Stimulated activated CD8-positive, alpha-beta memory T cell treated with anti-CD3 and anti-CD28 coated beads, Interleukin-7, amount 100 ng/mL, for 48 hours (primary cell): ENCODE measurements at places on chromosomes 6 and 20.

DNA sequence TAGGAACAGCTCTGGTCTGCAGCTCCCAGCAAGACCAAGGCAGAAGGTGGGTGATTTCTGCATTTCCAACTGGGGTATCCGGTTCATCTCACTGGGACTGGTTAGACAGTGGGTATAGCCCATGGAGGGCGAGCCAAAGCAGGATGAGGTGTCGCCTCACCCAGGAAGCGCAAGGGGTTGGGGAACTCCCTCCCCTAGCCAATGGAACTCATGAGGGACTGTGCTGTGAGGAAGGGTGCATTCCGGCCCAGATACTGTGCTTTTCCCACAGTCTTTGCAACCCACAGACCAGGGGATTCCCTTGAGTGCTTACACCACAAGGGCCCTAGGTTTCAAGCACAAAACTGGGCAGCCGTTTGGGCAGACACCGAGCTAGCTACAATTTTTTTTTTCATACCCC is 21.8 kb downstream of the HDDC2 start:
- DNase-seq: no peak

GRCh38 chr6:71139249-71139648 is 149.4 kb upstream of the OGFRL1 start:
- no peak for DNase-seq

DNA sequence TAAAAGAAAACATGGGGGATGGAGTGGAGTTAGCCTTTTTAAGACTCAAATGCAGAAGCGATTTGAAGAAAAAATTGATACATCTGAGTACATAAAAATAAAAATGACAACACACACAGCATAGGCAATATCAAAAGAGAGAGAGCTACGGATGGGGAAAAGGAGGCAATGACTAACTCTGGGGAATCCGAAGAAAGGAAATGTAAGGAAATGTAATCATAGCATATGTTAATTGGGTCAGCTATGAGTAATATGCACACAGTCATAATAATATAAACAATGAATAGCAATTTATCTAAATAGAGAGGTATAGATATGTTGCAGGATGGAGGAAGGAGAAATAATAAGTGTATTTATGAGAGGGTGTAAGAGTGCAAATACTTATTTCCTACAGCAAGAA is 83.4 kb downstream of the NOL4L start:
- DNase-seq: no peak

DNA sequence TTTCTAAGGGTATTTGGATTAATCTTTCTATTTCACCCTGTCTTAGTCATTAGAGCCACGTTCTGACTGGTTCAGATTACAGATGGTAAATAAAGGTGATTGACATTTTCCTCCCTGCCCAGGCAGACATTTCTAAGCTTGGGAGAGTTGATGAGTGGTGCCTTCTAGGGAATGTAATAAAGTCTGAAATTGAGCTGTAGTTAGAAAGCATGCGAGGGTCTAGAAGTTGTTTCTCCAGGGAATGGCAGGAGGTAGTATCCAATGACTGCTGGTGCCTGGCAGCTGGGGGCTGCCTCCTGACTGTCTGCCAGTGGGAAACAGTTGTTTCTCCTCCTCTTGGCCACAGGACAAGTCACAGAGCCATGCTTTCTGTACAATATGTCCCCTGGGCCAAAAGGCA is 14.6 kb downstream of the EDN3 start:
- DNase-seq: no peak

GRCh38 chr20:16459019-16459700 is 114.1 kb downstream of the KIF16B start:
- DNase-seq: no peak

DNA sequence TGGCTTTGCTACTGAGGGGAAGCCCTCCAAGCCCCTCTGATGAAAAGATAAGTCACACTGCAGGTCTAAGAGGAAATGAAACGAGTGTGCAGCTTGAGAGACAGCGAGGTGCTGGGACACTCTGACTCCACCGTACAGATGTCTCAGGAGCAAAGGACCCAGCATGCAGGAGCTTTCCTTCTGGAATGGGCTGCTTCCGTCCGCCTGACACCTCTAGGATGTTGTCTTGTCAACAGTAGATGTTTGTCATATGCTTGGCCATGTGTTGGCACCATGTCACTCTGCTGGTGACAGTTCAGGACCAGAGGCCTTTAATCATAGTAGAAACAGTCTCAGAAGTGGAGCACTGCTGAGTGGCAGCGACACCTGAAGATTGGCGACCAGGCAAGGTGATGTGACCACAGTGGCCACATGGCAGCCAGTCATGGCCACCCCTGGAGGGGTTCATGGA is 46.7 kb downstream of the SLC24A3 start:
- DNase-seq: no peak

GRCh38 chr6:98843271-98844243 is 9.2 kb downstream of the POU3F2 start:
- DNase-seq: no peak

GRCh38 chr6:92109956-92110355 is 1309.4 kb downstream of the EPHA7 start:
- DNase-seq: no peak

- DNase-seq: peak; percentile 85
These were observed 3.1 kb downstream of the PLAGL2 start for GRCh38 chr20:32204205-32205109.

GRCh38 chr6:143159001-143159400 is 98.3 kb downstream of the AIG1 start:
- no peak for DNase-seq

GRCh38 chr20:4332121-4332860 is 316.9 kb upstream of the RNF24 start:
- DNase-seq: no peak

DNA sequence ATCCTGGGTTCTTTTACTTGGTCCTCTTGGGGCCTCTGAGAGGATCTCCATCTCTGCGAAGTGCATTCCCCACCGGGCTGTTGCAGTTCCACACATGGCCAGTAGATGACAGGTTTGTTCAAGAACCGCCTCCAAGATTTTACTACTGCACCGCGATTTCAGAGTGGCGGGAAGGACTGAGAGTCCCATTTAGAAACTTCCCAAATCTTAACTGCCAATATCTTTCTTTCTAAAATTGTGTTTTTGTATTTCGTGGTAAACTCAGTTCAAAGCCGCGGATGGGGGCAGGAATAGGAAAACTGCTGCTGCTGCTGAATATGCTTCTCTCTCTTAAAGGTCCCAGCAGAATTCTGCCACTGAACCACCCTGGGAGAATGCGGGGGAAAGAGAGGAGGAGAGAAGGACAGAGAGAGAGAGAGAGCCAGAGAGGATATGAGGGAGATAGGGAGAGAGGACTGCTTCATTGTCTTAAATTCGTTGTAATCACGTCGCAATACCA is 8.6 kb upstream of the BTNL2 start:
- peak; percentile 35 for DNase-seq

DNA sequence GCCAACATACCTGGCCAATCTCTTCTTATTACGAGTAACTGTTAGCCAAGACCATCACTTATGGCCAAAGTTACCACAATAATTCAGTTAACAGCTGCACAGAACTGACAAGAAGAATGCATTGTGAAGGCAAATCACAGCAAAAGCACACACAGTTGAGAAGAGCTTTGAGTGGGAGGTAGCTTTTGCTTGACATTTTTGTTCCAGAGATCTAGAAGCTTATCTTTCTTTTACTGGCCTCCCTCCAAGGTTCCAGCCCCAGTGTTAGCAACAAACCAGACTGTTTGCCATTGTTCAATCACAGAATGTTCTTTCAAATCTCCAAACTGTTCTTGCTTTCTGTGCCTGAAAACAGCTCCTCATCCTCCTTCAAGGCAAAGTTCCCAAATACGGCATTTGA is 35.9 kb upstream of the IRAK1BP1 start:
- DNase-seq: no peak

DNA sequence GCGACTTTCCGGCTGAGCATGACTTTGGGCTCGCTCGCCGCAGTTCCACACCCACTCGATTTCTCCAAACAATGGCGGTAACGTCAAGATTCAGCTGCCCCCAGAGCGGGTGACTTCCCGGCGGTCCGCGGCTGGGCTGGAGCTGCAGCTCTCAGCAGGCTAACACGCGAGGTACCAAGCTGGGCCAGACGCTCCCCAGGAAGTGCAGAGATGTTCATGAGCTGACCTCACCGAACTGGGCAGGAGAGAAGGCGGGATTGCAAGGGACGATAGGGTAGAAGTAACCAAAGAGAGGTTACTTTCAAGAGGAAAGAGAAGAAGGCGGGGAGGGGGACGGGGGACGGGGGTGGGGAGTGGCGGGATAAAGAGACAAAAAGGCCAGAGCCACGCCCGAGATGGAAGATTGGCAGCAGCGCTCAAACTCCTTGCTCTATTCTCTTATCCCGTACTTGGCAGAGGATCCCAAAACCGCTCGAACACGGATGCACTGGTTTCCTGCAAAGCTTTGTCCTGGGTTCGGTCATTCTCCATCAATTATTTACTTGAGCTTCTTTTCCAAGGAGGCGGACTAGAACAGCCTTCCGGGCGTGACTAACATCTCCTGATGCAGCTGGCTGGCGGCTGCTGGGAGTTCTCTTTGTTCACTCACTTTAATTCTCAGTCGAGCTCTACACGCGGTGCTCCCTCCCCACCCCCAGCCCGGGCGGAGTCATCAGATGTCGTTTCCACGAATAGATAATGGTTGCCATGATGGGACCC is at the start of gene MTCL3:
TSS of gene MTCL3 (minus strand) at position 626 of the 759 bp plus-strand sequence.
- DNase-seq: peak; percentile 35

DNA sequence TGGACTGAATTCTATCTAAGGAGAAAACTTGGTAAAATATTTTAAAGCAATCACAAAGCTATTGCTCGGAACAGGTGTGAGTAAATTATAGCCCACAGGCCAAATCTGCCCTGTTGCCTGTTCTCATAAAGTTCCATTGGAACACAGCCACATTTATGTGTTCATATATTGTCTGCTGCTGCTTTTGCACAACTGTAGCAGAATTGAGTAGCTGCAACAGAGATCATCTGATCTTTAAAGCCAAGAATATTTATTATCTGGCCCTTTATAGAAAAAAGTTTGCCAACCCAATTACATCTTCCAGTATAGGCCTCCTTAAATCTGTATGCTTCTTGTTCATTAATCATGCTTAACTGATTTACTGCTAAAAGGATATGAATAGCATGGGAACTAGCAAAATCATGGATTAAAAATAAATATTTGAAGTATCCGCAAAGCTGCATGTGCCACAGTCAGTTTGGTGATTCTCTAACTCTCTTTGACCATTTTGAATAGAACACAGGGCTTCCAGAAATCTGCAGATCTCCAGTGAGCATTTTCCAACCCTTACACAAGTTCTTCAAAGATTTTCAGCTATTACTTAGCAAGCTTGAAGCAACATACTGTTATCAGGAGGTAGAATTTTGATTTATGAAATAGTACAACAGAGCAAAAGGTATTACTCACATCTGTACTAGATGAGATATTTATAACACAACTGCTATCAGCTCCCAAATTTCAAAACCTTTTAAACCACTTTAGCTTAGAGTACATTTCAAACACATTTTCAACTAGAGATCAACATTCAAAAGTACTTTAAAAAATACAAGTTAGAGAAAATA is 312.6 kb upstream of the ID4 start:
- DNase-seq: no peak

- DNase-seq: no peak
These were observed 473.6 kb downstream of the EPHA7 start for GRCh38 chr6:92945799-92946198.

DNA sequence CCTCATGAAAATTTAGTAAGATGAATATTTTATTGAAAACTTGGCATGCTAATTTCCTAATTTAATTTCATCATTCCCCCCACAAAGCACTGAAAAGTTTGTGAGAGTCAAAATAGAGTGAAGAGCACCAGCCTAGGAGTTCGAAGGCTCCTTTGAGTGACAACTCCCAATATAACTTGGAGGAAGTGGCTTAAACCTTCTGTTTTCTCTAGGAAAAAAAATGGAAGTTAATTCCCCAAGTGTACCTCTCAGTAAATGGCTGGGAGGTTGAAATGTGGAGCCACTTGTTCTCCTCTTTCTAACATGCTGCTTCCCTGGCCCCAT is 107.3 kb downstream of the MAP3K7 start:
- DNase-seq: no peak

GRCh38 chr6:167047554-167047953 is 48.4 kb downstream of the CEP43 start:
- peak; percentile 30 for DNase-seq

DNA sequence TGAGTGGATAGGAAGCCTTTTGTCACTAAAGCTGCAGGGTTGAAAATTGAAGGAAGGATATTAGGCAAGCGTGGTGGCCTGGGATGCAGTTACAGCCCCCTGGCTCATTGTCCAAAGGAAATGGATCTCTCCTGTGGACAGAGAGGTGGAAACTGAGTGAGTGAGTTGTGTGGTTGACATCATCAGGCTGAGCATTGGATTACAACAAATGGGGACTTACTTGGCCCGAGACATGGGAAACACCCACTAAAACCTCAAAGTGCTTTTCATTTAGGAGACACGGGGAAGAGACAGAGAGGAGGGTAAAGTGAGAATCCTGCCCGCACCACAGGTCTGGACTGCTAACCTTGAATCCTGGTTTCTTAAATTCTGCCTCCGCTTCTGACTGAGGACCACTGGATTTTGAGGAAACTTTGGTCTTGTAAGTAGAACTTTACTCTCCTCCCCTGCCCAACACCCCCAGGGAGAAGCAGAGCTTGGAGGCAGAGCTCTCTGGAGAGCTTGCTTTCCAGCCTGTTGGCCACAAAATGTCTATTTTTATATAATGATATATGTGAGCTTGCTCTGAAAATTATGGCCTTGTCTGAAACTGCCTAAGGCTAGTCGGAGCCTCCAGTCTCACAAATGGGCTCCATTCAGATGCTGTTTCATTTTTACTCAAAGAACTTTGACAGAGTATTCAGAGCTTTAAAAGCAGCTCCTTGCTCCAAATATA is at the start of gene PKIG:
TSS of gene PKIG (plus strand) at position 269 of the 715 bp plus-strand sequence. CDS start 31,978 bp downstream, outside the sequence.
- no peak for DNase-seq

DNA sequence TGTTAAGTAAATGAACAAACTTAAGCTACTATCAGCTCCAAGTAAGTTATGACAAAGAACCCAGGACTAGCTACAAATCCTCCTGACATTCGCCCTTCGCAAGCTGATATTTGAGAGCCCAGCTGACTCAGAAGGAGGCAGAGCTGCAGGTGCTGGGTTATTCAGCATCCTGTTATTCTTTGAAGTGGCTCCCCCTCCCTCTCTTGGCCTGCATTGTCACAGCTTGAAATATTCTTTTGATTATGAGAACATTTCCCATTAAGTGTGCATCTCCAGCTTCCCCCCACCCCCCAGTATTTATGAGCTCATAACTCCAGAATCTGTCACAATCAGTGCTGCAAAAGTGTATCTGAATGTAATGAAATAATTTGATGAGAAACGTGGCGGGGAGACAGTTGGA is 78.8 kb upstream of the RALY start:
- peak; percentile 17 for DNase-seq

DNA sequence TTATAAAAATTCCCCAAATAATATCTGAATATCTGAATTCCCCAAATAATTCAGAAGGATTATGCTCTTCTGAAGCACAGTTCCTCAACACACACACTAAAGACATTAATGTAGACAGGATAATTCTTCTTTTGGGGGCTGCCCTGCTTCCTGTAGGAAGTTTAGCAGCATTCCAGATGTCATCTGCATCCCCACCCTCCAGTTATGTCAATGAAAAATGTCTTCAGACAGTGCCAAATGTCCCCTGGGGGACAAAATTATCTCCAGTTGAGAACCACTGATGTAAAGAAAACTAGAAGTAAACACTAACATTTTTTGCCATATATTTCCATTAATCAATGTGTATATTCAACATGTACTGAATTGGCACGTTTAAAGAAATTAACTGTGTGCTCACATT is 25.9 kb upstream of the NAA20 start:
- no peak for DNase-seq

GRCh38 chr20:64131406-64131805 is 24.0 kb upstream of the NPBWR2 start:
- no peak for DNase-seq
